ENCODE measurements at places on chromosomes 6 and 20.
A peak's percentile ranks its signal among the peaks of the same experiment; 100 is the strongest.

- peaks cover 3% of the 10 kb centered on the region for H3K4me1 ChIP-seq
- H3K27me3 ChIP-seq, result no peaks in the 10 kb centered on the region
- H3K36me3 ChIP-seq, result no peaks in the 10 kb centered on the region
- H3K27ac ChIP-seq, result no peak overlapping the region
- no peak for DNase-seq
- no peak overlapping the region for H3K4me3 ChIP-seq
Measured at GRCh38 chr6:108001696-108002231, 43.8 kb upstream of the SEC63 start.

DNA sequence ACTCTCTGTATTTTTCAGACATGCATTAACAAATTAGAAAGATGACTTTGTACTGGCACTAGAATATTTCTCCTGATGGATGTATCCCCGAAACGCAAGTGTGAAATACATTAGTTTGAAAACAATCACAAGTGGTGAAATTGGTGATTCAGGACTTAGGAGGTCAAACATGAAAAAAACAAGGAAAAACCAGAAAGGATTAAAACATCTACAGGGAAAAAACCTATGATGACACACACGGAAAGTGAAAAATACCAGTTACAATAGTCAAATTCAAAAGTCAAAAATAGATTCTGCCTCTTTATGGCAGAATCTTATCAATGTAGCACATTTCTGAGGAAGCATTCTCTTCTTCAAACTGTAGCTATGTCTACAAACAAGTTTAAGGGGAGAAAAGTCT is 129.0 kb upstream of the SGK1 start:
- peak overlapping the region; percentile 59 for H3K27ac ChIP-seq
- peaks cover 78% of the 10 kb centered on the region for H3K4me1 ChIP-seq
- H3K27me3 ChIP-seq, result no peaks in the 10 kb centered on the region
- no peak for DNase-seq
- H3K4me3 ChIP-seq, result no peak overlapping the region

- H3K4me1 ChIP-seq, result no peaks in the 10 kb centered on the region
- H3K4me3 ChIP-seq, result no peak overlapping the region
- no peaks in the 10 kb centered on the region for H3K36me3 ChIP-seq
- no peak overlapping the region for H3K27ac ChIP-seq
Measured at GRCh38 chr6:77455271-77455670, 8.0 kb downstream of the HTR1B start.

- no peaks in the 10 kb centered on the region for H3K27me3 ChIP-seq
- DNase-seq, result no peak
- H3K36me3 ChIP-seq, result no peaks in the 10 kb centered on the region
- no peak overlapping the region for H3K4me3 ChIP-seq
- no peaks in the 10 kb centered on the region for H3K4me1 ChIP-seq
Measured at GRCh38 chr6:71544028-71544427, 255.4 kb downstream of the OGFRL1 start.

- no peaks in the 10 kb centered on the region for H3K36me3 ChIP-seq
- H3K4me3 ChIP-seq, result no peak overlapping the region
- no peak for DNase-seq
- no peaks in the 10 kb centered on the region for H3K27me3 ChIP-seq
Measured at GRCh38 chr6:56995347-56995902, 40.5 kb downstream of the BEND6 start.

- H3K36me3 ChIP-seq, result no peaks in the 10 kb centered on the region
- peak overlapping the region; percentile 26 for H3K27ac ChIP-seq
- DNase-seq, result no peak
- H3K4me3 ChIP-seq, result peak overlapping the region; percentile 44
- peaks cover 35% of the 10 kb centered on the region for H3K4me1 ChIP-seq
- peaks cover 56% of the 10 kb centered on the region for H3K27me3 ChIP-seq
Measured at GRCh38 chr6:170152989-170153388, 137.9 kb downstream of the DLL1 start.

- H3K4me3 ChIP-seq, result no peak overlapping the region
- H3K27me3 ChIP-seq, result no peaks in the 10 kb centered on the region
- no peaks in the 10 kb centered on the region for H3K36me3 ChIP-seq
- no peak for DNase-seq
- H3K27ac ChIP-seq, result no peak overlapping the region
Measured at GRCh38 chr20:23456873-23457272, 4.2 kb upstream of the CST11 start.

DNA sequence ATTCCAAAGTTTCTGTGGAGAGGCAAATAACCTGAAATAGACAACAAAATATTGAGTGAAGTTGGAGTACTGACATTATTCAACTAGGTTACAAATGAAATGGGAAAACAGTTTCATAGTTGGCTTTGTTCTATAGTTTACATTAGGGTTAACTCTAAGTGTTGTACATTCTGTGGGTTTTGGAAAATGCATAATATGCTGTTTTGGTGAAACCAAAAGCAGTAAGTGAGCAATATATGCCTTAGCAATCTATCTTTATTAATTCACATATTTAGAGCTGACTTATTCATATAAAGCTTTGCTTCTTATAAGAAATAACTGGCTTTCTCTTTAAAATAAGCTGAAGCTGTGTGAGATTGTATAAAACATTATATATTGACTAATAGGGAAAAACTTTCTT is 157.5 kb upstream of the AHI1 start:
- H3K27ac ChIP-seq, result no peak overlapping the region
- no peaks in the 10 kb centered on the region for H3K27me3 ChIP-seq
- no peak for DNase-seq
- no peak overlapping the region for H3K4me3 ChIP-seq
- no peaks in the 10 kb centered on the region for H3K36me3 ChIP-seq

GRCh38 chr6:35343092-35343834 is 905 bp downstream of the PPARD start:
- peak overlapping the region; percentile 69 for H3K4me3 ChIP-seq
- H3K27me3 ChIP-seq, result no peaks in the 10 kb centered on the region
- DNase-seq, result no peak
- peak overlapping the region; percentile 97 for H3K27ac ChIP-seq

DNA sequence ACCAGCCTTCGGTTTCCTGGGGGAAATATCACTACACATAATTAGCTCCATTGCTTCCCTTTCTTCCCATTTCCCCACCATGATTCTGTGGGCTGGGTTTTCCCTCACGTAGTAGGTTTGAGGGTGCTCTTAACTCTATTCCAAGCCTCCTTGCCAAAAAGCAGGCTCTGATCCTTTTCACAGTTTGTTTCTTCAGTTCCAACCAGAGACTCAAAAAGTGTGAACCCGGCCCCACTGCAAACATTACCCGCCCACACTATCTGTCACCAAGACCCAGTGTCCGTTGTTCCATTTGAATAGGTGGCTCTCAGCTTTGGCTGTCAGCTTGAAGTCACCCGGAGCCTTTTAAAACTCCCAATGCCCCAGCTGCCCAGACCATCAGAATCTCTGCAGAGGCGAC is 11.8 kb upstream of the NAA20 start:
- H3K4me3 ChIP-seq, result no peak overlapping the region
- H3K4me1 ChIP-seq, result peaks cover 51% of the 10 kb centered on the region
- no peak overlapping the region for H3K27ac ChIP-seq

- H3K27ac ChIP-seq, result no peak overlapping the region
- no peak for DNase-seq
- no peaks in the 10 kb centered on the region for H3K27me3 ChIP-seq
- no peak overlapping the region for H3K4me3 ChIP-seq
Measured at GRCh38 chr20:7856756-7857155, 83.5 kb downstream of the HAO1 start.

DNA sequence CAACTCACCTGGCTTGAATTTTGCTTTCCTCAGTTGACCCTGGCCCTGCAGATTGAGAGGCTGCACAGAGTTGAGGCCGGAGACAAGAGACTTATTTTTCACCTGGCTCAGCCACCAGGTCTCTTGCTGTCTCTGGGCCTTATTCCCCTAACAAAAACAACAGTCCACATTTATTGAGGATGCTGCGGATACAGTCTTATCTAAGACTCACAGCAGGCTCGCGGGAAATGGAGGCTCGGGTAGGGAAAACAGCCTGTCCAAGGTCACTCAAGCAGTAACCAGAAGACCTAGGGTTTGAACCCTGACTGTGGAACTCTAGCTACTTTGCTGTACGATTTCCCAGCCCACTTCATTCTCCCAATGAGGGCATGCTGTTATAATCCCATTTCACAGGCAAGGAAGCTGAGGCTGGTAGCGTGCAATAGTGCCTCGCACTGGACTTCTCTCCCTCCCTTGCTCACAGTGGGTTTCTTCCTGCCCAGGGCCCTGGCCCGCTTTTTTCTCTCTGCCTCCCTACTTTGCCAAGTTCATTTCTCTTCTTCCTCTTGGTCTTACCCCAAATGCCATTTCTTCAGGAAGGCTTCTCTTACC is 57.7 kb downstream of the RBM38 start:
- H3K27me3 ChIP-seq, result no peaks in the 10 kb centered on the region
- peaks cover 22% of the 10 kb centered on the region for H3K4me1 ChIP-seq
- no peak overlapping the region for H3K4me3 ChIP-seq
- no peaks in the 10 kb centered on the region for H3K36me3 ChIP-seq
- no peak for DNase-seq

DNA sequence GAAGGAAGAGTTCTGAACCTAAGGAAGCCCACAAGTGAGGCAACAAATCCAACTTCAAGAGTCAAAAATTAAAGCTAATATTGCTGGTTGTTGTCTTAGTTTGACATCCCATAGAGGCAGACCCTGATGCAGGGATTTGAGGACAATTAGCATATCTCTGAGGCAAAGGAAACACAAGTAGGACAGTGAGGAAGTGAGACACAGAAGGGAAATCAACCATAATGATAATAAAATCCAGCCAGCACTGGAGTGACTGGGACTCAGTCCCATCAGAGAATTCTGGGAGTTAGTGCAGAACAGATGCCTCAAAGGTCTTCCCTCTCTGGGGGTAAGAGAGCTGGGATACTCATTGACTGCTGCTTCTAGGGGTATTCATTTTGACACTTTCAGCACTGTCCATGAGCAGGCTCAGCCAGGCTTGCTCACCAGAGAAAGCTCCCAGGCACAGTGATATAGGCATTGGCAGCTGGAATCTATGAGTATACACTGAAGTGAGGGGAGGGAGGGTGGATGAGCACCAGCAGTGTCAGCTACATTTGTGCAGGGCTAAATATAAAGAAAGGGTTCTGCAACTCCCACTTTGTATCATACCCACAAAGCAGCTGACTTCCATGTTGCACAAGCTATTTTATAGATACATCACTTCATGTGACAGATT is 43.4 kb upstream of the SPTLC3 start:
- no peak overlapping the region for H3K4me3 ChIP-seq
- H3K36me3 ChIP-seq, result no peaks in the 10 kb centered on the region
- no peak overlapping the region for H3K27ac ChIP-seq
- H3K4me1 ChIP-seq, result no peaks in the 10 kb centered on the region

- no peaks in the 10 kb centered on the region for H3K27me3 ChIP-seq
- no peak for DNase-seq
- H3K4me1 ChIP-seq, result no peaks in the 10 kb centered on the region
- H3K36me3 ChIP-seq, result no peaks in the 10 kb centered on the region
- no peak overlapping the region for H3K4me3 ChIP-seq
Measured at GRCh38 chr20:44166477-44166876, 20.5 kb downstream of the JPH2 start.

- peaks cover 23% of the 10 kb centered on the region for H3K27me3 ChIP-seq
- H3K36me3 ChIP-seq, result no peaks in the 10 kb centered on the region
- H3K27ac ChIP-seq, result no peak overlapping the region
- H3K4me3 ChIP-seq, result no peak overlapping the region
- no peak for DNase-seq
Measured at GRCh38 chr20:64111841-64112641, 4.7 kb upstream of the NPBWR2 start.

- H3K27ac ChIP-seq, result no peak overlapping the region
- no peaks in the 10 kb centered on the region for H3K27me3 ChIP-seq
- no peaks in the 10 kb centered on the region for H3K36me3 ChIP-seq
- DNase-seq, result no peak
- no peak overlapping the region for H3K4me3 ChIP-seq
Measured at GRCh38 chr20:46270977-46271744, 37.1 kb downstream of the CDH22 start.

DNA sequence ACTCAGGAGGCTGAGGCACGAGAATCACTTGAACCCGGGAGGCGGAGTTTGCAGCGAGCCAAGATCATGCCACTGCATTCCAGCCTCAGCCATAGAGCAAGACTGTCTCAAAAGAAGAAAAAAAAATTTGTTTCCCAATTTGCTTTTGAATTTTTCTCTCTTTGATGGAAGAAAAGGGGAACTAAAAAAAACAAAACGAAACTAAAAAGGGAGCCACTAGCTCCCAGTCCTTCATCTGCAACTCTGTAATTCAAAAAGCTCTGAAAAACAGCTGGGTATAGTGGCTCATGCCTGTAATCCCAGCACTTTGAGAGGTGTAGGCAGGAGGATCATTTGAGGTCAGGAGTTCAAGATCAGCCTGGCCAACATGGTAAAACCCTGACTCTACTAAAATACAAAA is 9.5 kb downstream of the OVOL2 start:
- H3K4me3 ChIP-seq, result no peak overlapping the region
- H3K36me3 ChIP-seq, result no peaks in the 10 kb centered on the region
- no peaks in the 10 kb centered on the region for H3K4me1 ChIP-seq
- no peaks in the 10 kb centered on the region for H3K27me3 ChIP-seq

DNA sequence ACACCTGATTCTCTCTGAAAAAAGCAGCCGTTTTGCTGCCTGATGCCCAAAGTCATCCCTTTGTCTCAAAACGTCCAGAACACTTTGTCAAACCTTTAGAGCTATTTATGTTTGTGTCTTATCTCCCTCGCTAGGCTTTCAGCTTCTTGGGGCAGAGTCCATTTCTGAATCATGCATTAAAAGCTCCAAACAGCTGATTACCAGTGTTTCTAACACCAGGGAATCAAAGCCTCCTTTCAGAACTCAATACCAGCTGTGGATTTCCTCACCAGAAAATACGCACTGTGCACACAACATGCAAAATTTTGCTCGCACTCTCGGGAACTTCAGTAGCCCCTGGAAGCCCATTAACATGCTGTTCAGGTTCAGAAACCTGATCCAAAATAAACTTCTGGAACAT is 333.3 kb downstream of the HACE1 start:
- no peaks in the 10 kb centered on the region for H3K27me3 ChIP-seq
- no peaks in the 10 kb centered on the region for H3K36me3 ChIP-seq
- H3K27ac ChIP-seq, result no peak overlapping the region
- H3K4me3 ChIP-seq, result no peak overlapping the region
- H3K4me1 ChIP-seq, result peaks cover under 1% of the 10 kb centered on the region
